Endodermal cell (in vitro differentiated cells): ENCODE measurements at places on chromosomes 11 and 22.

DNA sequence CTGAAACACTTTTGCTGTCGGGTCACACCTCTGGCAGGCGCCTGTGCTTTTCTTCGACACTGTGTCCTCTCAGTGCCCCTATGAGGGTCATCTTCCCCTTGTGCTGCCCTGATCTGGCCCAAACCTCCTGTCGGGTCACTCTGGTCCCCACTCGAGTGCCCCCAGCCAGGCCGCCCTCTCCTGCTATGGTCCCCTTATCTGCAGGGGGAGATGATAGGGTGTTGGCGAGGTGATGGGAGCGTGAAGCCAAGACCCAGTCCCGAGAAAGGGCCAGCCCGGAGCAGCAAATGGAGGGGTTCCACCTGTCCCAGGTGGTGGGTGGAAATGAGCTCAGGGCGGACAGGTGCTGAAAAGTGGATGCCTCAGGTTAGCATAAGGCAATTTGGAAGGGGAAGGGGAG, 9.7 kb downstream of the NADSYN1 start:
- peaks cover 52% of the 10 kb centered on the region for H3K36me3 ChIP-seq
- no peak overlapping the region for H3K4me3 ChIP-seq
- no peak overlapping the region for H3K27ac ChIP-seq
- no peak for DNase-seq
- no peaks in the 10 kb centered on the region for H3K27me3 ChIP-seq
- H3K4me1 ChIP-seq, result no peaks in the 10 kb centered on the region

- H3K36me3 ChIP-seq, result no peaks in the 10 kb centered on the region
- H3K4me1 ChIP-seq, result peaks cover 17% of the 10 kb centered on the region
- H3K27ac ChIP-seq, result no peak overlapping the region
- no peak overlapping the region for H3K4me3 ChIP-seq
- peak; percentile 64 for DNase-seq
- peaks cover 10% of the 10 kb centered on the region for H3K27me3 ChIP-seq
Measured at GRCh38 chr11:61922539-61922938, 5.2 kb upstream of the RAB3IL1 start.

DNA sequence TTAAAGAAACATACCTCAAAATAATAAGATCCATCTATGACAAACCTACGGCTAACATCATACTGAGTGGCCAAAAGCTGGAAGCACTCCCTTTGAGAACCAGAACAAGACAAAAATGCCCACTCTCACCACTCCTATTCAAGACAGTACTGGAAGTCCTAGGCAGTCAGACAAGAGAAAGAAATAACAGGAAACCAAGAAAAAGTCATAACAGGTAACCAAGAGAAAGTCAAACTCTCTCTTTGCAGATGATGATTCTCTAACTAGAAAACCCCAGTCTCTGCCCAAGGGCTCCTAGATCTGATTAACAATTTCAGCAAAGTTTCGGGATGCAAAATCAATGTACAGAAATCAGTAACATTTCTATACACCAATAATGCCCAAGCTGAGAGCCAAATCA, 35.6 kb downstream of the TMEM123 start:
- DNase-seq, result no peak
- no peak overlapping the region for H3K4me3 ChIP-seq
- H3K36me3 ChIP-seq, result peaks cover 38% of the 10 kb centered on the region
- no peaks in the 10 kb centered on the region for H3K27me3 ChIP-seq
- H3K4me1 ChIP-seq, result no peaks in the 10 kb centered on the region

DNA sequence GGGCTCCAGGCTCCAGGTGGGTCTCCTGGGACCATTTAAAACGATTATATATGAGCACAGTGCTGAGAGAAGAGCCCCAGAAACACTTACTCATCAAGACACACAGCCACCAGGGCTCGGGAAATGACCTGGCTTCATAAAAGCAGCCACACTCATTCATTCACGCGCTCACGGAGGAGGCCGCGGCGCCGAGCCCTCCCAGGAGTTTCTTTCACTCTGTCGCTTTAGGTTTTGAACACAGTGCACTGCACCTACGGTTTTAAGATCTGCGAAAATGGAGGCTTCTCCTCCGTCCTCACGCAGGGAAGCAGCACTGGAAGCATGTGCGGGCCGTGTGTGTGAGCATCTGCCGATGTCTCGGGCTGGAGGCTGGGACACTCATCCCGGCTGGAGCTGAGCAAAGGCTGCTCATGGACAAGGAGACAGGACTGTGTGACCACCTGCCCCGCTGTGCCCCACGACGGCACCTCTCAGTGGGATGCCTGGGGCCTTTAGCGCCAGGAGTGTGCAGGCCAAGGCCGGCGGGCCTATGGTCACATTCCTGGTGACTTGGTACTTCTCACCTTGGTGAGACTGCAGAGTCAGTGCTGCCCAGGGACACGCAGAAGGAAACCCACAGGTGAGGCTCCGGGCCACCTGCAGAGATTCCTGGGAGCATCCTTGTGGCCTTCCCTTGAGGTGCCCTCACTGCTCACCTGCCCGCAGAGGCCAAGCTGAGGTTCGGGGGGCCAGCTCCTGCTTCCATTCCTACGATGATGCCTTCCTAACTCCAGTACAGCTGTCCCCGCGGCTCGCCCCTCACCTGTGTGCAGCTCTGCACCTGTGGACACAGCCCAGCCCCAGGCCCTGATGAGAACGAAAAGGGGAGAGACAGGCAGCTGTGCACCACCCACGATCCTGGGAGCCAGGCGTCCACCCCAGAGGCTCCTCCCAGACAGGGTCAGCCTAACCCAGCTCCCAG, 872.0 kb downstream of the BRD1 start:
- no peak overlapping the region for H3K4me3 ChIP-seq
- peak; percentile 38 for DNase-seq
- no peaks in the 10 kb centered on the region for H3K4me1 ChIP-seq

GRCh38 chr11:32016111-32016510, 74.8 kb upstream of the RCN1 start:
- peaks cover 6% of the 10 kb centered on the region for H3K27me3 ChIP-seq
- H3K4me1 ChIP-seq, result no peaks in the 10 kb centered on the region
- DNase-seq, result no peak
- no peak overlapping the region for H3K4me3 ChIP-seq
- H3K36me3 ChIP-seq, result no peaks in the 10 kb centered on the region
- H3K27ac ChIP-seq, result no peak overlapping the region
